Esophagus squamous epithelium (tissue), 5 donors: ENCODE measurements at places on chromosomes 6 and 20. TPM values are rescaled to one million over a fixed set of nuclear protein-coding genes. Genes with fewer than 3 reads are reported as not detected.

GRCh38 chr6:15824811-15825210 lies 162.0 kb upstream of the DTNBP1 start:
- no peak overlapping the region for H3K4me3 ChIP-seq
- H3K36me3 ChIP-seq = no peaks in the 10 kb centered on the region
- H3K27me3 ChIP-seq = no peaks in the 10 kb centered on the region
- H3K4me1 ChIP-seq = no peaks in the 10 kb centered on the region

- DNase-seq = no peak
- peaks cover 3% of the 10 kb centered on the region for H3K36me3 ChIP-seq
- H3K4me1 ChIP-seq = peaks cover 26% of the 10 kb centered on the region
- H3K27ac ChIP-seq = no peak overlapping the region
These were observed 4.8 kb downstream of the ZBP1 start for GRCh38 chr20:57615445-57615811.

DNA sequence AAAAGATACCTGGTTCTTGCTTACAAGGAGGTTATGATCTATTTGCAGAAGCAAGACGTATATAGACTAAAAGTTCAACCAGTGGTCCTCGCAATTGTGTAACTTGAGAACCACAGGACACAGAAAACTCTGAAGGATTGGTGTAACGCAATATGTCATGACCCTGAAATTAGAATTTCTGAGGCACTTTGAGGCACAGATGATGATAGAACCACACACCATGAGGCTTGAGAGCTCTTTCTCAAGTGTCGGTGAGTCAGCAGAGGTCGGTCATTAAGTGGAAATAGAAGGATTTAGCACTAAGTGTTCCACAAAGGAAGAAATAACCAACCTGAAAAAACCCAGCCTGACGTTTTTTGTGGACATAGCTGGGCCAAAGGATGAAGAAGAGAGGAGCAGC lies 15.3 kb upstream of the CCN2 start:
- no peaks in the 10 kb centered on the region for H3K27me3 ChIP-seq
- H3K27ac ChIP-seq = no peak overlapping the region
- no peak overlapping the region for H3K4me3 ChIP-seq

Gene IPCEF1
- total RNA-seq = 1.8 TPM
